Dermis blood vessel endothelial cell (primary cell): ENCODE measurements at places on chromosomes 2 and 18. TPM values are rescaled to one million over a fixed set of nuclear protein-coding genes. Genes with fewer than 3 reads are reported as not detected.
A peak's percentile ranks its signal among the peaks of the same experiment; 100 is the strongest.

Gene FAP
- total RNA-seq, result 1.8 and 6.6 TPM in 2 replicates

GRCh38 chr2:61456070-61456745 lies 14.7 kb downstream of the USP34 start:
- DNase-seq, result no peak

GRCh38 chr2:205139822-205140463 lies 542.4 kb upstream of the NRP2 start:
- DNase-seq, result peak; percentile 98

DNA sequence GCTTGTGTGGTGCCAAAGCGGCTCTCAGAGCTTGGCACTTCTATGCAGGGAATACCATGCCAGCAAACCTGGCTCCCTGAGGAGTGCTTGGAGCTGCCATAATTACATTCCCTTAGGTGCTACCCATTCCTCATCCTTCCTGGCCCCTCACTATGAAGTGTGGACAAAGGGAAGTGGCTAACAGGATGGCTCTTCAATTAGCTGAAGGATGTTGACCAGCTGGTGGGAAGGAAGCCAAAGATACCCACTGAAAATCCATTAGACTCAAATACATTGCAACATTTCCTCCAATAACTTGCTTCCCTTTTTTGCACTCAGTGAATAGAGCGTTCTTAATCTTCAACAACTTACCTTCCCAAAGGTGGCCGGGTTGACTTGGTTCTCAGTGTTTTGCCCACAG lies 8.5 kb downstream of the RFX8 start:
- peak; percentile 72 for DNase-seq

DNA sequence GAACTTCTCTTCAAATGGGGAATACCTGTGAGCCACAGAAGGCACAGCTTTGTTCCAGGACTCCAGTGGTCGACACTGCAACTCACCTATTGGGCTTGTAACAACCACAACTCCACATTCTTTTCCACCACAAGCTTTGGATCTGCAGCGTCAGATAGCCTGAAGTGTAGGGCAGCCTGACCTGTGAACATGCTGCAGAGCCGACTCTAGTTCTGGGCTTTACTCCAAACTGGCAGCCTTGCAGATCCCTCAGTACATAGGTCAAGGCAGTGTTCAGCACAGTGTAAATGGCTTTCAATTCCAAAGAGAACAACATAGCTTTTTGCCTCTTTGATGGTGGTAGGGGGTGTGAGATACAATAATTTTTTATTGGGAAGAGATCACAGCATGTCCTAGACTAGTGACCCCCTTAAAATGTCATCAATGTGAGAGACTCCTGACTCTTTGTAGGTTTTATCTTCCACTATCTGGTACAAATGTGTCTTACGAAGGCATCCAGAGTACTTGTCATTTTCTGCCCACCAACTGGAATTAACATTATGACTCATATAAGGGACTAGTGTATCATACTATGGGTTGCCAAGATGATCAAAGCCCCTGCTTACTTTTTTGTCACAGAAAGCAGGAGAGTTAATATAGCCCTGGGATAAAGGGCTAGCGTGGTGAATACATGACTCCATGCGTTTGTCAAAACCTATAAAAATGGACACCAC lies 149.8 kb downstream of the COPS8 start:
- no peak for DNase-seq

GRCh38 chr18:50819027-50819727 lies 639 bp downstream of the MRO start:
- DNase-seq, result peak; percentile 15

DNA sequence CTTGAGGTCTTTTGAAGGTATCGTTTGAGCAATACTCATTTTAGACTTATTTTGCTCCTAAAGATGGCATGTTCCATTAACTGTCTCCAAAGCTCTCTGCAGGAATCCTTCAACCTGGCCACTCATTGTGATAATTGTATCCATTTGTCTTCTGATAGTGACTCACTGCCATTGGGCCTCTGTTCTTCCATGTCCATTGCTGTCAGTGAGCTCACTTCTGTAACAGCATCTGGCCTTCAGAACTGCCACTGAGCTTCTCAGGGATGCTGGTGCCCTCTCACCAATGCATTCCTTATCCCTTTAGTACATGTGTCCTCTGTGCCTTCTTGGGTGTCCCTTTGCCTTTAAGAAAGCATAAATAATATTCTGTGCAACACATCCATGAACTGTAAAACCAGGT lies 71.6 kb downstream of the MREG start:
- no peak for DNase-seq
